ENCODE measurements at places on chromosomes 7 and 10.

- no peak for DNase-seq
These were observed 1.6 kb downstream of the FFAR4 start for GRCh38 chr10:93568105-93568390.

- no peak for DNase-seq
These were observed 192.4 kb upstream of the CDCA7L start for GRCh38 chr7:22138106-22138505.

- no peak for DNase-seq
These were observed 6.7 kb downstream of the FRAT1 start for GRCh38 chr10:97325754-97326153.

DNA sequence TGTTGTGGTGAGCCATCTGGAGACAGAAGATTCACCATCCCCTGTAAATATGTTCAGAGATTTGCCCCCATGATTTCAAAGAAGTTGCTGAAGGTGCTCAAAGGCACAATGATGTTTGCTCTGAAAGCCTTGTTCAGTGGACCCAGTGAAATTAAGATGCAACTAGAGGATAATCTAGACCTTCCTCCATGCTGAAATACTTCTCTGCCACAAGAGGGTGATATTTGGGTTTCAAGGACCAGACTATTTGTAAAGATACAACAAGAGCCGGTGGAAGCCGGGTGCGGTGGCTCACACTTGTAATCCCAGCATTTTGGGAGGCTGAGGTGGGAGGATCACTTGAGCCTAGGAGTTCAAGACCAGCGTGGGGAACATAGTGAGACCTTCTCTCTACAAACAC, 13.5 kb upstream of the MSRB2 start:
- no peak for DNase-seq

GRCh38 chr7:155191137-155191536, 106.5 kb upstream of the INSIG1 start:
- DNase-seq, result no peak

DNA sequence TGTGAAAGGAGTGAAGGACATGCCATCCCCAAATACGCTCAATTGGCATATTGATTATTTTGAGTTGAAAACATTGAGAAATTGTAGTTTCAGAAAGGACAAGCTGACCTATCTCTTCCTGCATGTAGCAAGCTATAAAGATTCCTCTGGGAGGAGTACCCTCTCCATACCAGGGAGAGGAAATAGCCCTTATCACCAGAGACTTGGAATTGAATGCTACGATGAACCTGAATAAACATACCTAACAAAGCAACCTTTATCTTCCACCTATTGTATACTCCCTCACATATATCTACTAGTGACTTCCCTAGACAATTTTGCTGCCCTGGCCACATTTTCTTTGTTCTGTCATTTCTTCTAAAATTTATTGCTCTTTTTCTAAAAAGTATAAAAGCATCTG, 150.2 kb upstream of the EEPD1 start:
- no peak for DNase-seq

DNA sequence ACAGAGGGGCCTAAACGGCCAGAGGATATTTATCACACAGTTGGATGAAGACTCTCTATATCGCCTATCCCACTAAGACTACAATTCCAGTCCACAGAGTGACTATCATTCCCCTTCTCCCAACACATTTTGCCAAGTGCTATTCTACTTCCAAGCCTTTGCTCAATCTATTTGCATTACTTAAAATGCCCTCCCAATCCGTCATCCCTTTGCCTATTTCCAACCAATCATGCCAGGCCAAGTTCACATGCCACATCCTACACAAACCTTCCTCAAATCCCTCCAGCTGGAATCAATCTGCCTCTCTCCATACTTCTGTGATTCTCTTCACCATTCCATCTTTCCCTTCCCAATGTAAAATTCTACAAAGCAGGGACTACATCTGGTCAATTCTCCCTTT, 38.2 kb downstream of the SMURF1 start:
- no peak for DNase-seq

GRCh38 chr7:95730493-95731280, 41.7 kb upstream of the DYNC1I1 start:
- no peak for DNase-seq

DNA sequence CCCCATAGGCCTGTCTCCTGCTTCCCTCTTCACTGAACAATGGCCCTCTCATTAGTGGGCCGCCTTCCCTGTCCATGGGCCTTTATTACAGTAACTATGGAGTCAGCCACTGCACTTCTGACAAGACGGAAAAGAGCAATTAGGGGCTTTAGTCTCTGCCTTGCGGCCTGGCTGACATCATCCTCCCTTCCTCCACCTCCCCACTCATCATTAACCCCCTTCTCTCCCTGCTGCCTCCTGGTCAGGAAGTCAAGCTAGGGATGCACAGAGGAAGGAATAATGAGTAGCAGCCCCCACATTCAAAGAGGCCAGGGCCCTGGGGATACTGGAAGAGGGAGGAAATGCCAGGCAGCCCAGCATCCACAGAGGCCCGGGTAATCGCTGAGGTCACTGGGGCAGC, 101.6 kb upstream of the PLXNA4 start:
- no peak for DNase-seq

GRCh38 chr7:88276605-88277153, 30.0 kb downstream of the STEAP4 start:
- no peak for DNase-seq

DNA sequence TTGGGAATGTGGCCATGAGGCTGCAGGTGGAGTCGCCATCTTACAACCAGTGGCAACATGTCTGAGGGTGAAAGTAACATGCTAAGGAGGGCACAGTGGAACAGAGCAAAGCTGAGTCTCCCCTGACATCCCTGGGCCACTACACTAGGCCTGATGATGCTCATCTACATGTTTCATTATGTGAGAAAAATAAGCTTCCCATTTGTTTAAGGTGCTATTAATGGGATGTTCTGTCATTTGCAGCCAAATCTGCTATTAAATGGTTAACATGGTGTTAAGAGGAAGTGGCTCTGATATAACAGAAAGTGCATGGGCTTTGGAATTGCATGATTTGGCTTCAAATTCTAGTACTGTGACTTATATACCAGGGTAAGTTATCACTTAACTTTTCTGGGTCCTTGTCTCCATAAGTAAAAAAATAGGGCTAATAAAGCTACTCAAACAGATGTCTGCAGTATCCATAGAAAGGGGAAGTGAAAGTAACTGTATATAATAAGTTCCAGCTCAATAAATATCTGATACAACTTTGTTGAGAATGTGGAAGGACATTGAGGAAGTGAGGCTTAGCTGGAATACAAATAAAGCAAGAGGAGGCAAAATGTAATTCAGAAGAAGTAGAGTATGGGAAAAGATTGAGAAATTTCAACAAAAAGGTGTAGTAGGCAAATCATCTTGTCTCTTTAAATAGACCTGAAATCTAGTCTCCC, 158.9 kb downstream of the RTKN2 start:
- DNase-seq, result no peak

DNA sequence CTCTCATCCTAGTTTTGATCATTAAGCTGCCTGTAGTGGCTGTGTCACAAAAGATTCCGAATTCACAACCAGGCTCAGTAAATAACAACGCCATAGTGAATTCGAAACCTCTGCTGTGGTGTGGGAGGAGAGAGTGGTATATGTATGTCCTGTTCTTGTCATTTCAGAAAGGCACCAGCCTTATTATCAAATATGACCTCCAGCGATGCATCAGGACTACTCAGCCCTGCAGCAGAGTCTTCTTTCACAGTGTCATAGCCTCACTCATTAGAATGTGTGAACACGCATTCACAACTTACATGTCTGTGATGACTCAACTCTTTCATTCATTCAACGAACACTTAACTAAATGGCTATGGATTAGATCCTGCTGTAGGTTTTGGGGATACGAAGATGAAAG, 15.3 kb downstream of the AOC1 start:
- no peak for DNase-seq

DNA sequence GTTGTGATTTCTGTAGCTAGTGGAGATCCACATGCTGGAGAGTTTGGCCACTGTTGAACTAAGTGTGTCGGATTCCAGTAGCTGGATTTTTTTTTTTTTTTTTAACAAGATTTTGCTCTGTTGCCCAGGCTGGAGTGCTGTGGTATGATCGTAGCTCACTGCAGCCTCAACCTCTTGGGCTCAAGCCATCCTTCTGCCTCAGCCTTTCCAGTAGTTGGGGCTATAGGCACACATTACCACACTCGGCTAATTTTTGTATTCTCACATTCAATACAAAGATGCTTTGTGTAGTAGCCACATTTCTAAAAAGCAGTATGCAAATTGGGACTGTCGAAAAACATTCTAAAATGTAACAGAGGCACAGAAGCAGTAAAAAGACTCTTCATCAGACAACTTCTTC, 63.5 kb downstream of the RABGEF1 start:
- DNase-seq, result no peak

- DNase-seq, result no peak
These were observed 100.3 kb downstream of the MCU start for GRCh38 chr10:72792288-72792687.

- no peak for DNase-seq
These were observed 255.4 kb upstream of the LYZL1 start for GRCh38 chr10:29033311-29033940.

DNA sequence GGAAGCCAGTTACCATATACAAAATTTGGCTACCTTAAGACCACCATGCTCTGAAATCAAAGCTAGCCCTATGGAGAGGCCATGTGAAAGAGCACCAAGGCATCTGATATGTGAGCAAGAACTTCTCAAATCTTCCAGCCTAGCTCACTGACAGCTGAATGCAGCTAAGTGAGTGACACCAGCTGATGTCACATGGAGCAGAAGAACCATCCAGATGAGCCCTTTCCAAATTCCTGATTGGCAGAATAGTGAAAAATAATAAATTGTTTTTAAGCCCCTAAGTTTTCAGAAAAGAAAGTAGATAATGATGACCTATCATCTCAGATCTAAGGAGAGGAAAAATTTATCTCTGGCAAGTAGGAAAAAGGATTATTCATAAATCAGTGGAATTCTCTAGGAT, 85.6 kb downstream of the CRTAC1 start:
- no peak for DNase-seq

DNA sequence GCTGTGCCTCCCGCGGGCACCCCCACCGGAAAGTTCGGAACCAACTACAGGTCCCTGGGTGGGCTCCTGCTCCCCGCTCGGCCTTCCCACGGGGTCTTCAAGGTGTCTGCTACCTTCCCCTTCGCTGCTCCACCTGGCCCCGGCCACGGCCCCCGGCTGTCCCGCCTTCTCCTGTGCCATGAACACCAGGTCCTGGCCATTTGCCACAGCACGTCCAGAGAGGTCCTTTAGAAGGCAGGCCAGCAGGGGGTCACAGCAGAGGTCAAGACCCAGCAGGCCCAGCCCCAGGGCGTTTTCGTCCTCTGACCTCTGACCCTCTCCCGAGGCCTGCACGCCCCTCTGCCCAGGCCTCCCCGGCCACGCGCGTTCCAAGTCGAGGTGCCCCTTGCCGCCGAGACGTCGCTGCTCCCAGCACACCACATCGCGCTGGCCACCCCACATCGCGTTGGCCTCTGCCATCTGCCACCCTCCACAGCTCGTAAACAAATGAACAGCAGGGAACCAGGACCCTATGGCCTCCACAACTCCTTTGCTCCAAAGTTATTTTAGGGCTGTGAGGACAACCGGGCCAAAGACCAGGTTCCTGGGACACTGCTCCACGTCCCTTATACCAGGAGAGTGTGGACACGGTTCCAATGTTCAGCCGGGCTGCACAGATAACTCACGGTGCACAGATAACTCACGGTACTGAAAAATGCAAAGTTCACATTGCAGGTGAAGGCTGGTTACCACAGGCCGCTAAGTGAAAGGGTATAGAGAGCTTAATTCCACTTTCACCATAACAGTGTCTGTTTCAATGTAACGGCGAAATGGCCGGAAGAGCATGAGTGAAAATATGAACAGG, 74.3 kb downstream of the CFAP46 start:
- DNase-seq, result no peak

- no peak for DNase-seq
These were observed 108.0 kb downstream of the WDFY4 start for GRCh38 chr10:48792687-48793096.

DNA sequence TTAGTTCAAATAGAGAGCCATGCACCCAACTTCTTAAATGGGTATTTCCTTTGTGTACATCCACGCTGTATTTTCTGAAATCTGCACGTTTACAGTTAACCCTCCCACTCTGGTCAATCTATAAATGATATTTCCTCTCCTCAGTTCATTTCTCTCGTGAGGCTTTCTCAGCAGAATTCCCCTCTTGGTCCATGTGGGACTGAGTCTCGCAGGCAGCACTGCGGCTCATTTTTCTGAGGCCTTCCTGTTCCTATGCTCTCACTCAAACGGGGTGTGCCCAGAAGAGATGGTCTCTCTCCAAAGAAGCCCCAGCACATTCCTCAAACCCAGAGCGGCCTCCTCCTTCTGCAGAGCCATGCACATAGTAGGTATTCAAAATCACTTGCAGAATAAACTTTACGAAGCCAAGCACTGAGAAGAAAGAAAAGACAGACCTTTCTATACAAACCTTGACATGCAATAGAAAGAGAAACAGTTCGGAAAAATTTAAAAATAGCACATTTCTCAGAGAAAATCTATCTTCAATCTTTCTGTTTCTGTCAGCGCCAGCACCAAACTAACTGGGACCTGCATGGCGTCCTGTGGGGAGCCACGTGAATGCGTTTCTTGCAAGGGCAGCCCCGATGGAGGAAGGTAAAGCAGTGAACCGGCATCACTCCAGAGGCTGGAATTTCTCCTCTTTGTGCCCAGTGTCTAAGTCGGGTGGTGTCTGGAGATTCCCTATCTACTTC, 77.1 kb downstream of the HIPK2 start:
- no peak for DNase-seq

DNA sequence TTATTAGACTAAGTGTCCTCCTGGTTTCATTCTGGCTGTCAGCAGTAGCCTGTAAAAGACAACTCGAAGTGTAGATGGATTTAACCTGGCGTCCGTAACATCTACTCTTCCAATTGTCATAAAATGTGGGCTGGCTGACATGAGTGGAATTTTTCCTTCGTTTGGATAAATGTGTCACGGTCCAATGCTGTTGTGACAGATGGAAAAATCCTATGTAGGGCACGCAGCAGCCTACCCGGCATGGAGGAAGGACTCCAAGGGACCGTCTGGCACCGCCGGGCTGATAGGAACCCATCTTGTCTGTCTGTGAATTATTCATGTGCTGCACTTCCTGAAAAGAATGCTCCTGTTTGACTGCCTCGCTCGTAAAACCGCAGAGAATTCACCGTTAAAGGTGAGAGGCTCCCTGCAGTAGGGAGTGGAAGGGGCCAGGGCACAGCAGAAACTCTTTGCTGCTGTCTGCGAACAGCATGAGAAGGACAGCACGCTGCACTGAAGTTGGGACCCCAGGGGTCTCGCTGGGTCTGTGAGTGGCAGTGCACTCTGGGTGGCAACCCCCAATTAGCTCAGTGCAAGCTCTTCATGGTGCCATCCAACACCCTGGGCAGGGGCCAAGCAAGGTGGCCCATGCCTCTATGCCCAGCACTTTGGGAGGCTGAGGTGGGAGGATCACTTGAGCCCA, 1.6 kb upstream of the ORAI2 start:
- DNase-seq, result no peak

Data from stimulated activated CD8-positive, alpha-beta memory T cell treated with anti-CD3 and anti-CD28 coated beads, Interleukin-7, amount 100 ng/mL, for 48 hours (primary cell).